CD4-positive, alpha-beta T cell (primary cell): ENCODE measurements at places on chromosomes 7 and 10. TPM values are rescaled to one million over a fixed set of nuclear protein-coding genes. Genes with fewer than 3 reads are reported as not detected.

- no peaks in the 10 kb centered on the region for H3K36me3 ChIP-seq
- no peak for DNase-seq
- H3K27me3 ChIP-seq, result no peaks in the 10 kb centered on the region
- H3K4me3 ChIP-seq, result no peak overlapping the region
- no peaks in the 10 kb centered on the region for H3K4me1 ChIP-seq
Observed at GRCh38 chr7:81691199-81691821, 78.5 kb downstream of the HGF start.

GRCh38 chr10:104299031-104299904, 30.3 kb downstream of the GSTO2 start:
- no peaks in the 10 kb centered on the region for H3K27me3 ChIP-seq
- no peak for DNase-seq
- peaks cover 23% of the 10 kb centered on the region for H3K4me1 ChIP-seq
- H3K4me3 ChIP-seq, result no peak overlapping the region
- H3K27ac ChIP-seq, result no peak overlapping the region

Gene ITPRID1
- total RNA-seq, result not detected

- H3K4me3 ChIP-seq, result no peak overlapping the region
- no peak overlapping the region for H3K27ac ChIP-seq
- DNase-seq, result no peak
- H3K36me3 ChIP-seq, result peaks cover 35% of the 10 kb centered on the region
- no peaks in the 10 kb centered on the region for H3K27me3 ChIP-seq
- H3K4me1 ChIP-seq, result peaks cover 20% of the 10 kb centered on the region
Observed at GRCh38 chr7:134452991-134453473, 5.9 kb downstream of the AKR1B1 start.
